ENCODE measurements at places on chromosomes 7 and 10. TPM values are rescaled to one million over a fixed set of nuclear protein-coding genes. Genes with fewer than 3 reads are reported as not detected.

GRCh38 chr7:139072796-139073195 is 36.7 kb downstream of the ZC3HAV1 start:
- DNase-seq, result no peak

OPALIN gene
- total RNA-seq, result not detected

DNA sequence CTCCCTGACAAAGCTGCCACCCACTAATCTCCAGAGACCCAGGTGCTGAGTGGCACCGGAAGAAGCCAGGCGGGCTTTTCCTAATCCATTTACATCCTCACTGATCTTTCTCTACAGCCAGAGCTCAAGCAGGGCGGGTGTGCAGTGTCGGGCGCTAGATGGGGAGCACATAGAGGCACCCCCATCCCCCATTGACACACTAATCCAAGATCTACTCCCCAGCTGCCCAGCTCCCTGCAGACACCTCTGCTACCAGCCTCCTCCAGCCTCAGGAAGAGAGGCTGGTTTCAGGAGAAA is 22.2 kb downstream of the FRMPD2 start:
- DNase-seq, result no peak

- no peak for DNase-seq
These were observed 165.6 kb upstream of the ASAH2 start for GRCh38 chr10:50416881-50417280.

DNA sequence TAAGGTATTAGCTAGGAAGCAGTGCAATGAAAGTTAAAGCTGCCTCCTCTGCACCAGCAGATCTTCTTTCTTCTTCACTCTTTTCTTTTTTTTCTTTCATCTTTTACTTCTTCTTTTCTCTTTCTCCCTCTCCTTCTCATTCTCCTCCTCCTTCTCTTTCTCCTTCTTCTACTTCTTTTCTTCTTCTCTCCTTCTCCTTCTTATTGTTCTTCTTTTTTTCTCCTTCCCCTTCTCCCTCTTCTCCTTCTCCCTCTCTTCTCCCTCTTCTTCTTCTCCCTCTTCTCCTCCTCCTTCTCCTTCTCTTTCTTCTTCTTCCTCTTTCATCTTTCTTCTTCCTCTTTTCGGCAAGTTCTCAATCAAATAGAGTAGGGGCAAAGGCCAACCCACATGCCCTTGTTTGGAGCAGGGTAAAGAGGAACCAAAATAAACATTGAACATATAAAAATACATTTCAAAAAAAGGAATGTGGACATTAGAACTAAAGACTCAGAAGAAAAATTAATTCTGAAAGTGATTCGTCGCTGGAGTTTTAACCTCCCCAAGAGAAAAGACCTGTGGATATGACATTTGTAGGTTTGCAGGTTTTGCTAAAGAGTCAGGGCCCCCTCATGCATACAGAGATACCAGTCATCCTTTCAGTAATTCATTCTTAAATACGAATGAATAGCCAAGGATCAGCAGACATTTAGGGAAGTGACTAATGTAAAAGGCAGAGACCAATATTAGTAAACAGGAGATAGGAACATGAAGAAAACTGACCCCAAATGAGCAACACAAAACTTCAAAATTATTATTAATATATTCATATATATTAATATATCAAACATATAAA is 93.0 kb upstream of the RSU1 start:
- peak; percentile 30 for DNase-seq

DNA sequence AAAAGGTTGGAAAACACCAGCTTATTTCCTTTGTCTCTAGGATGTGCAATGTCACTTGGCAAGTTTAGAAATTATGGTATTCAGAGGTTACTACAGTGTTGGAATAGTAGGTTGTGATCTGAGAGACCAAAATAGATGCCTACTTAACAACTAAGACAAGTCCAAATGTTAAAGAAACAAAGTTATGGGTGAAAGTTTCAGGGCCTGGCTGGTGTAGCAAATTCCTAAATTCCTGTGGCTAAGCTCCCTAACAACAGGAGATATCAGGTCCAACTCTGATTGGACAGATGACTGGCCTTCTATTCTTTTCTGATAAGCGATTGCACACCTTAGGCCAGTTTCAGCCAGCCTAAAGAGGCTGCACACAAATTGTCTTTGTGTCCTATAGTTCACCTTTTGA is 873.5 kb downstream of the REEP3 start:
- DNase-seq, result peak; percentile 78

INSYN2A gene
- total RNA-seq, result 0.41 TPM

- DNase-seq, result no peak
These were observed 113.0 kb upstream of the ANLN start for GRCh38 chr7:36276428-36277248.

GRCh38 chr7:70764701-70765208 is 367.2 kb upstream of the GALNT17 start:
- no peak for DNase-seq

PRPS1L1 gene
- not detected for total RNA-seq

GRCh38 chr10:31318382-31318853 is 598 bp upstream of the ZEB1 start:
- peak; percentile 79 for DNase-seq

SEMA4G gene
- total RNA-seq, result 5.9 TPM

DNA sequence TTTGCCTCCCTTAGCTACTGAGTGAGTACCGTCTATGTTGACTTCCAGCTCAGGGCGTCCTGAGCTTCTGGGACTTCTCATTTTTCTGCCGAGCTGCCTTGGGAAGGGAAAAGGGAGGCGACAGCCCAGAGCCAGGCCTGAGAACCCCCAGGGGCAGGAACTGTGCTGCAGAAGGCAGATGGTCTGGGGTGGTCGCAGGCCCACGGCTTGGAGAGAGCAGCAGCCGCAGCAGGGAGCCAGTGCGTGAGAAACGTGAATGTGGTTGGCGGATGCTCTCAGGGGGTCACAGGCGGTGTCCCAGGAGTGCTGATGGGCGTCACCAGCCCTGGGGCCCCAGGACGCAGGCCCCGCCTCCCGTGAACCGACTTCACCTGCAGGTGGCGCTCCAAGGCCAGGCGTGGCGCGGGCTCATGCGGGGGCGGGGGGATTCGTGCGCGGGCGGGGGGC is 9.2 kb upstream of the PWWP2B start:
- no peak for DNase-seq

STMP1 gene
- 29.7 TPM for total RNA-seq

GRCh38 chr10:26799342-26799741 is 61.4 kb downstream of the ABI1 start:
- no peak for DNase-seq

- no peak for DNase-seq
These were observed 78.1 kb upstream of the SLC25A13 start for GRCh38 chr7:96400001-96400400.

DNA sequence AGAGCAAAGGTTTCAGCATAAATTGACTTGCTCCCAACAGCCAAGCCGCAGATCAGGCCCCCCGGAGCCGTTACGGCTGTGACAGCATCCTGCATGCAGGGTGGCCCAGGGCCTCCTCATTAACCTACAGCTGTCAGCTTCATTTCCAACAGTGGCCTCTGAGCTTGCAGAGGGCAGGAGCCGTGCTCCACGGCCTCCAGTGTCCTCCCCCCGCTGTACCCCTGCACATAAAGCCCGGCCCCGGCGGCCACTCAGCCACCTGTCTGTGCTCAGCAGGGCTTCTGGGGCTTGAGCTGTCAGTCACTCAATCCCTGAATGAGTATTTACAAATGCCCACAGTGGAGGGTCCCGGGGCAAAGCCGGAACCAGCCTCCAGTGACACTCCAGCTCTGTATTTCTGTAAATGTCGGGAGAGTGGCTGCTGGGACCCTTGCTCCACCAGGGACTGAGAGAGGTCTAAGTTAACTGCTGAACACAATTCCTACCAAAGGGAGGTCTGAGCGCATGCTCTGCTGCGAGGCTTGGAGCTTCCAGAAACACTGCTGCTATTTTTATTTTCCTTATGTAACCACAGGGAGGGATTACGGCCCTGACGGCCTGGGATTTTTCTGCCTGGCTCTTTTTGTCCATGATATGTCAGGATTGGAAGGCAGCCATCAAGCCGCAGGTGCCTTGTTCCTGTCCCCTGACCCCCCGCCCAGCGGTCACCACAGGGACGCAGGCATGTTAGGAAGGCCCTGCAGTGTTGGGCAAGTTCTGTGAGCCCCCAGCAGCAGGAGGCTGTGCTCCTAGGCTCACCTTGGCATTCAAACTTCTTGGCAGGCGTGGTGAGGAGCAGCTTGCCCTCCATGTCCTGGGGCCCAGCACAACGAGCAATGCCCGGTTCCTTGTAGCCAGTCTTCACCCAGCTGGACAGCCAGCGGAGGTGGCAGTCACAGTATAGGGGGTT is 165.0 kb downstream of the SLIT1 start:
- no peak for DNase-seq

- no peak for DNase-seq
These were observed 4.4 kb upstream of the ASB13 start for GRCh38 chr10:5670662-5671375.

DNA sequence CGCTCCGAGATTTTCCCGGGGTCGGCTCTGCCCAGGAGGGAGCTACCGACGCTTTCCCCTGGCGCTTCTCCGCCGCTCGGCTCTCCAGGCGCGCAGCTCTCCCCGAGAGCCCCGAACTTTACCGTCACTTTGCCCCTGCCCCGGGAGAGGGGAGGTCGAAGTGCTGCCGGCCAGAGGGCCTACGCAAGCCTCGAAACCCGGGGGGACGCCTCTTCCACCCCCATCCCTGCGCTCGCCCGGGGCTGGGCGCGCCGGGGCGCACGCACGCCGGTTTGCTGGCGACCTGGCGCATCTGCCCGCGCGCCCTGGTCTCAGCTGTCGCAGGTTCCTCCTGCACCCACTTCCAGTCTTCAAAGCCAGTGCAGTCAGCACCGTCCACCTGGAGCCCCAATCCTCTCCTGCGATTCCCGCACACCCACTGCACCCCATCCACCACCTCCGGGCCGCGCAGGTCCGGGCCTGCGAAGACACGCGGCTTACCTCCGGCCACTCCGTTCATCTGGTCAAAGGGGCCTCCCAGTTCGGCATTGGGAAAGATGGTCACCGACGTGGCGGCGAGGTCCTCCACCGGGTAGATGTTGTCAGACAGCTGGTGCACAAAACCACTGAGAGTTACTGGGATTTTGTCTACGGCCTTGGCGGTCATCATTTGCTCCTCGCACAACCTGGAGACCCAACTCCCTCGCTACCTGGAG is 638 bp downstream of the EGR2 start:
- DNase-seq, result peak; percentile 31

GRCh38 chr7:4612939-4613841 is 68.9 kb upstream of the FOXK1 start:
- DNase-seq, result peak; percentile 75

DNA sequence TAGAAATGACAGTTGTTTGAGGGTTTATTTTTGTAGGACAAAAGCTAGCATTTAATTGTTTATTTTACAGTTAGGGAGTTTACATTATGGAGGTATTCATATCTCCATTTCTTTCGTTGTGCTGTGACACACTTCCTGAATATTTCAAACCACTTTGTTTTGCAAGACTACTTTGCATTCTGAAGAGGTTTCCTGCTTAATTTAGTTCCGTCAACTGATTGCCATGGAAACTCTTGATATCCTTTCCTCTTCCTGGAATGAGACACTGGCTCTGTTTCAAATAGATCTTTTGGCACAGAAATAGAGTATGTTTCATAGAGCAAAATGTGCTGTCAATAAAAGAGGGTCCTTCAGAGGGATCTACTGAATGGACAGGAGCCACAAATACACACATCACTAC is 159.5 kb upstream of the AGR3 start:
- peak; percentile 97 for DNase-seq

DNA sequence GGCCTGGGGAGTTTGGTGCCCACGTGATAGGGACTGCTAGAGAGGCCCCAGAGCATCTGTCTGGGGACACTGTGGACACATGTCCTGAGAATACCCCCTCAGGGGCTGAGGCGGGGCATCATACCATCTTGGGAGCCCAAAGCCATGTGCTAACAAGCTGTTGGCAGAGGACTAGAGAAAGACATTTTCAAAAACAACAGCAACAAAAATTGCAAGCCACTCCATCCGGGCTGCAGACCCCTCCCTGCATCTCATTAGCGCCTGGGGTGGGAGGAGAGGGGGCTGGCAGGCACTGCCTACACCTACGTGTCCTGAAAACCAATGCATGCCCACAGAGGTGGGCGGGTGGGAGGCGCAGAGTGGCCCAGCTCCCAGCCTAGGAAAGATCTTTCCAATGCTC is 507.4 kb upstream of the PODXL start:
- DNase-seq, result no peak

DNA sequence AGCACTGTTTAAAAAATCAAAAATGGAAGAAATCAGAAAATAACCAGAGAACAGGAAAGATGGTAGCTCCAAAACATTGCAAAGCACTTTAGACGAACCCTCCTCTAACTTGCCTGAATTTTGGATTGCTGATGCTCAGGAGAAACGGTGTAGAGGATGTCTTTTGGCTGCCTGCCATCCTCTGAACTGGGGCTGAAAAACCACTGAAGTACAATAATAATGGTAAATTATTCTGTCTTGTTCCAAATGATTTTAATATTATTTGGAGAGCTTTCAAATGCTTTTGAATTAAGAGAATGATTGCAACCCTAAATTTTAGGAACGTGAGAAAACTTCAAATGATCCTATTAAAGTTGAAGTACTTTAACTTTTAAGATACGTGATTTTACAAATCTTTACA is 167.3 kb upstream of the SLC13A1 start:
- no peak for DNase-seq

DNA sequence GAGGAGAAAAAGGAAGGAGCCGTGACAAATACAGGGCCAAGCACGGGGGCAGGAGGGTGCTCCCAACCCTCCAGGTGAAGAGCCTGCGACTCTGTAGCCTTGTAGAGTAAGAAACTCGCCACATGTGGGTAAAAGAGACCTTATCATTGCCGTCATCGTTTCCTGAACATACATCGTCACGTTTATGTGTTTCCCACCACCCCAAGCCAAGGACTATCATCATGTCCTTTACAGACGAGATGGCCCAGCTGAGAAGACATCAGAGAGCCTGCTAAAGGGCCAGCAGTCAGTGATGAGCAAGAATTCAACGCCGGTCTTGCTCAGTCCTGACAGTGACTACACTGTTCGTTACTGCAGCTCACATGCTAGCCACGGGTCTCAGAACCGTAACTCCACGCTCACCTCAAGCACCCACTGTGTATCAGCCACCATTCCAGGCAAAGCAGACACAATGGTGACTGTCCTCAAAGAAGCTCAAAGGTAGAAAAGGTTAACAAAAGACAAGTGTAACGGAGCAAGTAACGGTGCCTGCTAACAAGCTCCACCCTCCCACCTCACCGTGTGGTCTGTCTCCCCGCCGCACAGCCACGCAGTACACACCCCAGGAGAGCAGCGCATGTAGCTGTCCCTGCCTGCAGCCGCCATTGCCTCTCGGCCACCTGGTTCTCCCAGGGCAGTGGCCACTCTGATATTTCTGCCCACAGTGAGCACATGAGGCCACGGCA is 147.8 kb downstream of the MAD1L1 start:
- DNase-seq, result no peak

RSPH10B gene
- 0.12 TPM for total RNA-seq

CYP2C19 gene
- not detected for total RNA-seq

GRCh38 chr10:389261-389790 is 254.1 kb downstream of the ZMYND11 start:
- no peak for DNase-seq
